NCI-H82 (cell line): ENCODE measurements at places on chromosomes 13 and 19.
A peak's percentile ranks its signal among the peaks of the same experiment; 100 is the strongest.

DNA sequence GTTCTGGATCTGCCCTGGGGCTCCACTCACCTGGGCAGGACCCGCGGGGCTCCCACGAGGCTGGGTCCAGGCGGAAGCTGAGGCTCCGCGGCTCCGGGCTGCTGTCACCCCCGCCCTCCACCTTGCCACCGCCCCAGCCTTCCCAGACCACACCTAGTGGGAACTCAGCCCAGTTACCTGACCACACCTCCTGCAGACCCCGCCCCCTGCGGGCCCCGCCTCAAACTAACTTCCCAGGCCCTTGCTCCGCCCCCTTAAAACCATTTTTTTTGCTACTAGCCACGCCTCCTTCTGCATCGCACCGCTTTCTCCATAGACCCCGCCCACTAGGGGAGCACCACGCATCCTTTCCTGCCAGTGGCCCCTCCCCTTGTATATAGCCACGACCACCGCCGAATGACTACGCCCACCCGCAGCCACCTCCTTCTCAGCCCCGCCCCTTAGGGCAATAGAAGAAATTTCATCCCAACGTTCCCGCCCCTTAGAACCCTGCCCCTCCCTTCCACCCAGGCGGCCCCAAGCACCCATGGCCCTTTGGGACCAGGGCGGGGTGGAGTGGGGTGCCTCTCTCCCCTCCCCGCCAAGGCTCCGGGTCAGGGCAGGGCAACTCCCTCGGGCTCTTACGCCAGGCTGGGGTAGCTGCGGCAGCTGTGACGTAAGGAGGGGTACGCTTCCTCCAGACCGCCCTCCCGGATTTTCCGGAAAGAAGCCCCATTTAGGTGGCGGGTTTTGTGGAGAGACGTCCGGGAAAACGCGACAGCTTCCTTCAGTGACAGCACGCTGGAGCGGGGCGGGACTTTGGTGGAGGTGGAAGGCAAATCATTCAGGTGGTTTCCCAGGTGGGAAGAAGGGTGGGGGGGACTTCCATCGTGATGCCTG lies at the start of gene SH2D3A:
TSS of gene SH2D3A (minus strand) at position 79 of the 879 bp plus-strand sequence. CDS start 3,687 bp downstream, outside the sequence.
- peak; percentile 78 for DNase-seq

DNA sequence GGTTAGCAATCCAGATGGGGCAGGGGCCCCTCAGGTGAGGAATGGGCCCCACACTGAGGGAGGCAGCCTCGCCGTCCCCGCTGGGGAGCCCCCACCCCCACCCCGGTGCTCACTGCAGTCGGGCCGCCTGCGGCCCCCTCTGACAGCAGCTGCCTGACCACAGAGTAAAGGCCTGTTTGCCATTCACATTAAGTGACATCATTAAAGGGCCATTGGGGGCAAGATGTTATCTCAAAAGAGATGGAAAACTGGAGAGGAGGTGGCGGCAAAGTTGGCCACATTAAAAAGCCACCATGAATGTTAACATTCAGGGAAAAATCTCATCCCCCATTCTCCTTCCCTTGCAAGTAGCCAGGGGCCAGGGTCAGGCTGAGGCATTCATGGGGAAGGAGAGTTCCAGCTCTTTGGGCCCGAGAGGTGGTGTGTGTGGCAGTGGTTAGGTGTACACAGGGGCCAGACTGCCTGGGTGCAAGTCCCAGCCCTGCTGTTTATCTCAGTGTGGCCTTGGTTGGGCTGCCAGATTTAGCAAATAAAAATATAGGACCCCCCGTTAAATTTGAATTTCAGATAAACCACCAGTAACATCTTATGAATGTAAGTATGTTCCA lies 20.9 kb downstream of the VSTM2B start:
- no peak for DNase-seq

- no peak for DNase-seq
Measured at GRCh38 chr19:48750771-48751504, 1.5 kb downstream of the FUT1 start.

GRCh38 chr13:112686364-112686763 lies 3.5 kb upstream of the ATP11A start:
- no peak for DNase-seq

DNA sequence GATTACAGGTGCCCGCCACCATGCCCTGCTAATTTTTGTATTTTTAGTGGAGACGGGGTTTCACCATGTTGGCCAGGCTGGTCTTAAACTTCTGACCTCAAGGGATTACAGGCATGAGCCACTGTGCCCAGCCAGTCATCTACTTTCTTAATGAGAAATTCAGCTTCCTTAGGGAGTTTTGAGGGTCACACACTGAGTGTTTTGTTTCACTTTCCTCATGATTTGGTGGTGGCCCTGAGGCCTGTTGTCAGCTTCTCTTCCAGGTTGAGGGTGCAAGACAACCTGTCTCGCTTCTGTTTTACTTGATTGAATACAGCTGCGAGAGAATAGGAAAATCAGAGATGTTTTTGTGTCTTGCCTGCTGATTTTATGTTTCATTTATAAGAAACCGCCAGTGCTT lies 9.9 kb downstream of the FRY start:
- no peak for DNase-seq
